Hematopoietic multipotent progenitor cell treated with erythropoietin and hydrocortisone succinate and interleukin-3 and kit ligand, for 4 days (in vitro differentiated cells): ENCODE measurements at places on chromosomes 3 and 15.

- DNase-seq = no peak
These were observed 237.6 kb downstream of the ATP8B4 start for GRCh38 chr15:49881433-49881832.

DNA sequence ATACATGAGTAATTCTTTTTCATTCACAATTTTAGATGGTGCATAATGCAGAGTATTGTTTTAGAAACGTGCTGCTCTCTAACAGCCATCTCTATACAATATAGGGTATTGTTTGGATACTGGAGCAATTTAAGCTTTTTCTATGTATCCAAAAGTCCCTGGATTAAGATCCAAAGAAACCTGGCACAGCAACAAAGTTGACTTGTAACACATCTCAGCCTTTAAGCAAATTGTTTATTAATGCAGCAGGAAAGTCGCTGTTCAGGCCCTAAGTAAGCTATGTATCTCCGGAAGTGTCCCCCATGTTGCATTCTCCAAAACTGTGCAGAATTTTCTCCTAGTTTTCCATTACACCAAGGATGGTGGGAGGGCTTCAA is 7.3 kb downstream of the VGLL4 start:
- DNase-seq = no peak

GRCh38 chr3:172071780-172072330 is 32.5 kb downstream of the FNDC3B start:
- no peak for DNase-seq

GRCh38 chr3:187931101-187931500 is 185.8 kb upstream of the BCL6 start:
- no peak for DNase-seq

DNA sequence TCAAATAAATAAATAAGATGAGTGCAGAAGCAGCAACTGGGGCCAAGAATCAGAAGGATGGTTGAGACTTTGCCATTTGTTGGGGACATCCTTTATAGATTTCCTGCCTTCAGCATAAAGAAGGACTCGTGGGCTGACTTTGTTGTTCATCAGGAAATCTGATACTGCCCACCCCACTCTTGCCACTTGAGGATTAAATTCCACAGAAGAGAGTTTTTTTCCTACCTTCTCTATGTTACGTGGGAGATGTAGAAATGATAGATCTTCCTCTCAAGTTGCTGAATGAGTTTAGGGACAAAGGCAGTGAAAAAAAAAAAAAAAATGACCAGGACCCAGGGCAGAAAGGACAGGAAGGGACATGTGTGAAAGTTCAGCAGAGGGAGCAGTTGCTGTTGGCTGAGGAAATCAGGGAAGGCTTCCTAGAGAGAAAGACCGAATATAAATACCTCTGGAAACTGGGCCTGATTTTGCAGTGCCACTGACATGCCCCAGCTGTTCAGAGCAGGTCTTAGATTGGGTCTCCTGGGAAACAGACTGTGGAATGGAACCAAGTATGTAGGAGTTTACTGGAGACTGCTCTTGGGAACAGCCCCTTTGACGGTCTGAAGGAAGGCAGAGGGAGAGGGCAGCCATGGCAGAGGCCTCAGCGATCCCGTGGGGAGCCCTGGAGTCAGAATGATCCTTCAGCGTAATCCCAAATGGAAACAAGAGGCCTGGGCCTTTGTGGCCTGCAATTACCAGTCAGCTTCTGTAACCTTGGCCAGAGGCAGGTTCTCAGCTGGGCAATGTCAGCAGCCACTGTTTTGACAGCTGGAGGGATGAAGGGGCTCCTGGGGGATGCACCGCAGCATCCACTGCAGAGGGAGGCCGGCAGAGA is 50.9 kb downstream of the C3orf20 start:
- no peak for DNase-seq

DNA sequence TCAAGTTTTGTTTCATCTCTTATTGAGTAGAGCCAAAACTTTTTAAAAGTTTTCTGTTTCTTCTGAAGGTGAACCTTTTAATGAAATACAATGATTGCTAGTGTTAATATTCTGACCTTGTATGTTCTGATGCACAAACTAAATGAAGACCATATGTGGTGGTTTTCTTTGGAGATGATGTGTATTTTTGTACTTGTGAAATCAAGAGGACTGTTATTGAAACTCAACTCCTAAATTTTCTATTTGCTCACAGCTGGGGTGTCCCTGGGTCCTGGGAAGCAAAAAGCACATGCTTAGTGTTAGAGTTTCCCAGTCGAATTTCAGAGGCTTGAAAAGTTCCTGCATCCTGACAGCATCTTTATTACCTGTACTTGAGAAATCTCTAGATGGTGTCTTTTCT is 1185.8 kb upstream of the ALCAM start:
- no peak for DNase-seq

DNA sequence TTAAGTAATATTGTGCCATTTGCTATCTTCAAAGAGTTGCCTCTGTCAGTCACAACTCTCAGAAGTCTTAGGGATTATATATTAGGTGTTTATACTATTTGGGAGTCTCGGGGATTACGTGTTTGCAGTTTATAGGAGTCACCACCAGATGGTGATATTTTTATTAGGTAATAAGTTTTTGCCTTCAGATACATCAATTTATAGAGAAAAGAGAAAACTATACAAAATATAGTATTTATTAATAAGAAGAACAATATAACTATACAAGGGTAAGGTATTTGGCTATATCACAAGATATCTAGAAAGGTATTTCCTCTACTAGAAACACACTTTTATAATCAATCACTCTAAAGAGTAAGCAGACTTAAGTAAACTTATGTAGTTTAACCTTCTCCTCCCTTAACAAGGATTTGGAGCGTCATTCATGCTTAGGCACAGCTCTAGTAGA is 10.7 kb upstream of the DHX36 start:
- peak; percentile 73 for DNase-seq

GRCh38 chr15:43189296-43189695 is 4.1 kb downstream of the CCNDBP1 start:
- DNase-seq = no peak

DNA sequence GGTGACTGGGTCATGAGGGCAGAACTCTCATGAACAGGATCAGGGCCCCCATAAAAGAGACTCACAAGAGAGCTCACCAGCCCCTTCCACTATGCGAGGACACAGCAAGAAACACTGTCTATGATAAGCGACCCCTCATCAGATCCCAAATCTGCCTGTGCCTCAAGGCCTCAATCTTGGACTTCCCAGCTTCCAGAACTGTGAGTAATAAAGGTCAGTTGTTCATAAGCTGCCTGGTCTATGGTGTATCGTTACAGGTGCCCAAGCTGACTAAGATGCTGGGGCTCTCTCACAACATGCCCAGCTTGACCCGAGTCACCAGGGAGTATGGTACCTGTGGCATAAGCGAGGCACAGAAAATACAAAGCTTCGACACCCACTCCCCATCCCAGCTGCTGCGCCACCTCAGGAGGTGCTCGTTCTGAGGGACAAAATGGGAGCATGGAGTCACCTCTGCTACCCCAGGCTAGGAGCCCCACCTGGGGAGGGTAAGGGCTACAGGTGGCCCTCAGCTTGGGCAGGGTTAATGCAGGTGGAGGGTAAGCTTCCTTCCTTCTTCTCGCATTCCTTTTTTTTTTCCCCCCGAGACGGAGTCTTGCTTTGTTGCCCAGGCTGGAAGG is 234.1 kb downstream of the ADAMTS17 start:
- no peak for DNase-seq

DNA sequence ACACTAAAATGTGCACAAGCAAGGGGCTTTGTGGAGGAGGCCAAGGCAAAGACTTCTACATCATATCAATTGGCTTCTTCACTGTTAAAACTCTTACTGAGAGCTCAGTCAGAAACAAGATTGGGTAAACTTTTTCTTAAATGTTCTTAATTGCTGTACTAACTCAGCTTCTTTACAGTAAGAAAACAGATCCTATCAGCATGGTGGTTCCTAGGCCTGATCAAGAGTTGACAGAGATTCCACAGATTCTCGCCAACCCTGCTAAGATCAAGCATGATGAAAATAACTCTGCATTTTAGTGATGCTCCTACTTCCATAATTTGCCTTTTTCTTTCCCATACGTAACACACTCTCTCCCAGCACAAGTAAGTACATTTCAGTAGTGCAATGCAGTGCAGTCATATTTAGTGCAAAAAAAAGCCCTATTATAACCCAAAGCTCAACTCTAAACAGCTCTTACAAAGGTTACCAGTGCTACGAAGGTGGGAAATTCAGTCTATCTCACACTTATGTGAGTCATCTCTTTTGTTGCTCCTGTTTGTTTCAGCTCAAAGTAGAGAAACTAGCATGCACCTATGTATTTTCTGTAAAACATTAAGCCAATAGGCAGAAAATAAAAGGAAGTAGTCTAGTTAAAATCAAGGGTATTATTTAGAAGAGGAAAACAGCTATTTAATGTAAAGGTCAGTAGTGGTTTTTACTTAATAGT is 29.9 kb downstream of the TIGIT start:
- DNase-seq = no peak

- peak; percentile 26 for DNase-seq
These were observed 8.3 kb downstream of the ARL14 start for GRCh38 chr3:160685144-160685766.

DNA sequence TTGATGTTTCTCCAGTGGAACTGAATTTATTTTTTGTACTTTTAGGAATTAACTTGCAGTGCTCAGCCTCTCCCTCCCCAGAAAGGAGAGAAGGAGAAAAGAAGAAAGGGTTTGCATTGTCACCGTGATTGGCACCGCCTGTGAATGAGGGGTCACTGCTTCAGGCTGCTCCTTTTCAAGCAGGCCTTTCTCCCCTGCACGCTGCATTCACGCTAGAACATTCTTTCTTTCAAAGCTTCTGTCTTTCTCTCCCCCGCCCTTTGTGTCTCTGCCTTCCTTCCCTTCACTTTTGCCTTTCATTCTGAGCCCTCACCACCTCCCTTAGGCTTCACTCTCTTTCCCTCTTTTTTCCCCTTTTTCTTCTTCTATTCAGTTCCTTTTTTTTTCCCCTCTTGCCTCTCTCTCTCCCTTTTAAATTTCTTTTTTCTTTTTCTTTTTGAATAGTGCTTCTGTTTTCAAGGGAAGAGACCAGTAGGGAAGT is 42.4 kb downstream of the ZNF710 start:
- DNase-seq = no peak

DNA sequence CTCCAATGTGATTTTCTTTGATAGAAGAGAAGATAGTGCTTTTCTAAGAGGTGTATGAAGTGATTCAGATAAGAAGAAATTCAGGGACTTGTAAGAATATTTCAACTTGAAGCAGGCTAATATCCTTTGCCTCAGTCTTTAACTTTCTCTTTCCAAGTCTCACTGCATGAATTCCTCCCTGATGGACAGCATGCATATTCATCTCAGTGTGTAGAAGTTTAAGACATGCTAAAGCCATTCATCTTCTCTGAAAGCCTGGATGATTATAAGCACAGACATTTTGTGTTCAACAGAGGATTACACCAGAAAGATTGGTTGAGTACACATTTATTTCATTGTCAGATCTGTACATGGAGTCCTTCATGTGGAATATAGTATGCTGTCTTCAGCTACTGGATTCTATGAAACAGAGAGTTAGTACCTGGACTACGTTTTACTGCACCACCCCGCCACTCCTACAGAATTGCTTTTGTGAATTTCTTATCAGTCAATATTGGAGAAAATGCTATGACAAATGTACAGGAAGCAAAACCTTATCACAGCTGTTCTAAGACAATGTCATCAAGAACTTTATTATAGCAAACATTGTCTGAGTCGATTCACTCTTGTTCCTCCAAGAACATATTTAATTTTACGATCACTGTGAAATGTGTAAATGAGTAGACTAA is 1346.1 kb downstream of the OTOL1 start:
- DNase-seq = no peak

DNA sequence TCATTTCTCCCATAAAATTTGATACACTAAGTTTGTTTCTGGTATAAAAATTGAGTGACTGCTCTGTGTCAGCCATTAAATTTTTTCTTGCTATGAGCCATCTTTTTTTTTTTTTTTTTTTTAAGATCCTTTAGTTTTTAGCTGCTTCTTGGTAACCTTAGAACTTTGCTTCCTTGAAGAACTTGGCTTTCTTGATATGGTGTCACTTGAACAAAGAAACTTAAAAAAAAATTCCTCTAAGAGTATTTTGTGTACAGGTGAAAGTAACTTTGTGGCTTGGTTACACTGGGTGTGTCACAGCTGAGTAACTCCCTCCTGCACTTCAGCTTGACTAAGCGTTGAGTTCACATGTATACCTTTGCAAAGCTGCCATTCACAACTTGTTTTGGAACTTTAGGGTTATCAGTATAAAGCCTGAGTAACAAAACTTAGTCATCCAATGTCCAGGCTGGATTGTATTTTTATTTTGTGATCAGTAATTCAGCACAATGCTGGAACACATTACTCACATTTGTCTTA is 6.5 kb downstream of the CHD2 start:
- DNase-seq = peak; percentile 39

- no peak for DNase-seq
These were observed 40.0 kb downstream of the DNAJC13 start for GRCh38 chr3:132457286-132457685.

DNA sequence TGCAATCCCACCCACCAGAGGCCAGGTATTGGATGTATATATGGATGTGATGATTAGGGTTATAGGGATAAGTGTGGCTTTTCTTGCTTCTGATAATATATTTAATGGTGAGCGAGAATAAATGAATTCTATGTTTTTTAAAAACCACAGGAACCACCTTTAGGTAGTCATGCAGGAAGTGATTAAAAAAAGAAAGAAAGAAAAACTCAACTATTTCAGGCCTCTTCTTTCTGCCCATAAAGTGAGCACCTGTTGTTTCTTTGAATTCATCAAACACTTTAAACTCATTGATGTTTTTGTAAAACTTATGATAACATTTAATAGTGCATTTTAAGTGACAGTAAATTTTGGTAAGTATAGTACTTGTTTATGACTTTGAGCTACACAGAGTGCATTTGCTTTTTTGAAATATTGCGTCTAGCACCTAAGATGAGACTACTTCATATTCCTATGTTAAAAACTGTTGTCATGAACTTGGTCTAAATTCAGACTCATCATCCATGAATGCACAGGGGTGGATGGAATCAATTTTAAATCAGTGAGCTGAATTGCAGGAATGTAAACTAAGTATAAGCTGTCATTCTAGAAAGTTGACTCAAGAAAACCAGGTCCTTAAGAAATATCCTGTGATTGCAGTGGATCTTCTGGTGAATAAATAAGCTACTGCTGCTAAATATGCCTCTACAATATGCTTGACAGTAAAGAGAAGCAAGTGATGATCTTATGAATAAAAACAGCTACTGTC is 764.4 kb upstream of the NECTIN3 start:
- DNase-seq = no peak

DNA sequence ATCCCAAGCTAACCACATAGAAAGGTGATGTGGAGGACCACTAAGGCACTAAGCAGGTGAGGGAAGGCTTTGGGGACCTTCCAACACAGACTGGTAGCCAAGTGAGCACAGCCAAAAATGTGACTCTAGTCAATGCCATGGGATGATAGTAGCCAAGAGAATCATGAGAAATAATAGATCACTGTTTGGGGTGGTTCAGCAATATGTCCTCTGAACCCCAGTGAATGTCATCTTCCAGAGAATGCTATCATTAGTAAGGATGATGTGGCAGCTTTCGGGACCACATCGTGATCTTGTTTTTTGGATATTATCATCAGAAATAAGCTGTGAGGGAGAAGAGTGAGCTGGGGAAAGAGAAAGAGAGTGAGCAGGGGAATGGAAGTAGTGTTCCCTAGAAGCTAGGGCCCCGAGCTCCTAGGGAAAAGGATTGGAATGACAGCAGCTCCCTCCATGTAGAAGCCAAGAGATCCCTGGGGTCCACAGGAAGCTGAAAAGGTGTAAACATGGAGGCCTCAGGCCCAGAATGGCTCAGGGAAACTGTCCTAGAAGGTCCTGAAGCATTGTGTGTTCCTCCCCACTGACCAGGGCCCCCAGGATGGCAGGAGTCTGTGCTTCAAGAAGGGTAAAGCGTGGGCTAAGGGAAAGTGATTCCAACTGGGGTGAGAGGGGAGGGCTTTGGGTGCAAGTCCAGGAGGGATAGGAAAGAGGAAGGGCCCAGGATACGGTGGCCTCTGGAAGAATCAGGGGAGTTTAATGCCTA is 56.6 kb upstream of the KLF13 start:
- no peak for DNase-seq
